ENCODE measurements at places on chromosomes 13 and 19. TPM values are rescaled to one million over a fixed set of nuclear protein-coding genes. Genes with fewer than 3 reads are reported as not detected.

The FPR1 gene
- total RNA-seq: not detected

The MUC16 gene
- total RNA-seq: 0.08 TPM

The ZNF345 gene
- 0.08 TPM for total RNA-seq

The AXL gene
- total RNA-seq: 161 TPM

The BABAM1 gene
- total RNA-seq: 62.0 TPM

The ZNF729 gene
- total RNA-seq: not detected

The CBY2 gene
- total RNA-seq: not detected

The CPB2 gene
- not detected for total RNA-seq

The NLRP12 gene
- not detected for total RNA-seq

The MED25 gene
- 71.0 TPM for total RNA-seq

The ZNF829 gene
- 0.45 TPM for total RNA-seq

The ZGLP1 gene
- total RNA-seq: 3.6 TPM

The ABCC4 gene
- 17.4 TPM for total RNA-seq

The LIM2 gene
- not detected for total RNA-seq

The ZNF44 gene
- 0.80 TPM for total RNA-seq

The C19orf33 gene
- total RNA-seq: 701 TPM

The PSG1 gene
- 0.21 TPM for total RNA-seq

The ZNF490 gene
- total RNA-seq: 0.94 TPM

The ZNF253 gene
- total RNA-seq: not detected

The STAP2 gene
- total RNA-seq: not detected

The BRSK1 gene
- 5.4 TPM for total RNA-seq

The C19orf85 gene
- not detected for total RNA-seq

The ANKRD27 gene
- total RNA-seq: 38.2 TPM
